Aorta (tissue), 5 donors: ENCODE measurements at places on chromosomes 6 and 20. TPM values are rescaled to one million over a fixed set of nuclear protein-coding genes. Genes with fewer than 3 reads are reported as not detected.

Gene OR12D3
- total RNA-seq: not detected

DNA sequence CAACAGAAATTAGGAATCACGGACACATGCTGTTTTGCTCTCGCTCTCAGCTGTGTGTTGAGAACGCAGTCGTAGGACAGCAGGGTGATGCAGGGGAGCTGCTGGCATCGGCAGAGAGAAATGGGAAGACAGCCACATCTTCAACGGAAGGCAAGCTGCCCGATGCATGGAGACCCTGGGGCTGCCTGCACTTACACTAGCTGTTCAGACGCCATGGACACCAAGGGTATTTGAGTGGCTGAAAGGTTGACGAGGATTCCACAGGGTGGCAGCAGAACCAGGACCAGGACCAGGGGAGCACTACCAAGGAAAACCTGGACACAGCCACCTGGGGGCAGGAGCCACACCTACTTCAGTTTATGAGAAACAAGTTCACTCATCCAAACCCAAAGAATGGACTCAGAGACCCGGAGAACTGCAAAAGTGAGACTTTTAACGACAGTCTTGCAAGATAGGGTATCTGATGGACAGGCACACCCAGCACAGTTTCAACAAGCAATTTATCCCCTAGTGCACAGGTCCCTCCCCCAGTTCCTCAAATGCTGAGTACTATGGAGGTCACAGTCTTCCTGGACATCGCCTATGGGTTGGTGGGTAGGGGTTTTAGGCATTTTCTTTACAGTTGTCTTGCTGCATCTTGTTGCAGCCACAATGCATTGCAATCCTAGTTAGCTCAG lies 56.3 kb upstream of the ENTPD6 start:
- DNase-seq: no peak

GRCh38 chr6:144077871-144078270 lies 17.5 kb downstream of the SF3B5 start:
- no peak for DNase-seq

DNA sequence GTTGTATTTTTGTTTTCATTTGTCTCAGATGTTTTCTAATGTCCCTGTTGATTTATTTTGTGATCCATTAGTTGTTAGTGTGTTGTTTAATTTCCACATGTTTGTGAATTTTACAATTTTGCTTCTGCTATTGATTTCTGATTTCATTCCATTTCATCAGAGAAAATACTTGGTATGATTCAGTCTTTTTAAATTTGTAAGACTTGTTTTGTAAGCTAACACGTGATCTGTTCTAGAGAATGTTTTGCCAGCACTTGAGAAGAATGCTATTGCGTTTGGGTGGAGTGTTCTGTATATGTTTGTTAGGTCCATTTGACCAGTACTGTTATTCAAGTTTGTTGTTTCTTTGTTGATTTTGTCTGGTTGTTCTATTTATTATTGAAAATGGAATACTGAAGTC lies 53.9 kb downstream of the KIZ start:
- DNase-seq: no peak

Gene DLL1
- total RNA-seq: 24.8 TPM

- DNase-seq: no peak
These were observed 203.1 kb downstream of the UBE3D start for GRCh38 chr6:82862543-82862942.

Gene RRAGD
- total RNA-seq: 17.8 TPM

- peak; percentile 93 for DNase-seq
These were observed 153.3 kb upstream of the SNX9 start for GRCh38 chr6:157669747-157670216.

- DNase-seq: no peak
These were observed 404.3 kb downstream of the EPM2A start for GRCh38 chr6:145331066-145331465.

GRCh38 chr6:9028086-9028485 lies 592.7 kb upstream of the SLC35B3 start:
- DNase-seq: no peak

DNA sequence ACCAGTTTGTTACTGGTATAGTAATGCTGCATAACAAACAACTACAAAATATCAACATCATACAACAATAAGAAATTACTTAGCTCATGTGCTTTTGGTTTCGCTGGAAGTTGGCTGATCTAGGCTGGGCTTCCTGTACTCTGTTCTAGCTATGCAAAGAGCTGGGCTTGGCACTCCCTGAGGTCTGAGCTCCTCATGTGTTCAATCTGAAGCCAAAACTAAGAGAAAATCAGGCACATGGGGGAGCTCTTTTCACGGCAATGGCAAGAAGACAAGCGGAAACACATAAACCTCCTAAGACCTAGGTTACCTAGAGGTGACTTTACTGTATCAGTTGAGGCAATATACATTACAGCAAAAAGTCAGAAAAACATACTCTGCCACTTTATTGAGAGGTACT lies 574.2 kb downstream of the KHDRBS2 start:
- no peak for DNase-seq

GRCh38 chr6:117169781-117170281 lies 95.5 kb upstream of the VGLL2 start:
- DNase-seq: no peak

Gene HEY2
- 23.9 TPM for total RNA-seq

DNA sequence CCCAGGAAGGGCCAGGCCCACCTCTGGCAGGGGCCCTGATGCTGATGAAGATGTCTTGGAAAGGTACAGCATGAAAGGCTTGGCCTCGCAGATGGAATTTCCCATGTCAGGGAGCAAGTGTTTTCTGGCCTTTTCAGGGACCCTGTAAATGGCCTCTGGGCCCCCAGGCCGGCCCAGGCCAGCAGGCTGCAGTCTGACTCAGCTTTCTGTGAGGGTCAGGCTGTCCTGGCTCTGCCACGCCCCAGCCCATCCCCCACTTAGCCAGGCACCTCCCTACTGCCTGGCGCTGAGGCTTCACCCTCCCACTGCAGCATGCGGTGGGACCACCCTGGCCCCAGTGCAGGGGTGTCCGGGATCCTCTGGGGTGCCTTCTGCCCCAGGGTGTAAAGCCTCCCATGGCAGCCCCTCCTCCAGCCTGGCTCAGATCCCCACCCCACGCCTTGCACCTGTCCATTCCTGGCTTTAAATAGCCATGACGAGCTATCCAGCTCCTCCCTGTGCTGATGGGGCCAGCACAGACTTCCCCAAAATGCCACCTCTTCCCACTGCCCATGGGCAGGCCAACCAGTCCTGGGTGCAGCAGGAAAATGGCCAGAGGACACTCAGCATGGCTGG lies 35.6 kb upstream of the GATA5 start:
- no peak for DNase-seq
